Heart right ventricle (tissue), 16 donors: ENCODE measurements at places on chromosomes 1 and 21. TPM values are rescaled to one million over a fixed set of nuclear protein-coding genes. Genes with fewer than 3 reads are reported as not detected.

Gene VWA5B1
- not detected for total RNA-seq

Gene LRRC71
- 0.35 TPM for total RNA-seq

Gene APCS
- total RNA-seq, result not detected

Gene TMEM51
- 2.0 TPM for total RNA-seq

Gene TRIM45
- 7.5 TPM for total RNA-seq

Gene IL19
- total RNA-seq, result not detected

Gene DYRK1A
- 70.1 TPM for total RNA-seq

Gene KIF17
- 4.0 TPM for total RNA-seq

Gene XCL1
- total RNA-seq, result 0.41 TPM

Gene RNU1-2
- total RNA-seq, result 635 TPM

Gene CYB561D1
- 3.8 TPM for total RNA-seq

Gene PRELP
- 10.4 TPM for total RNA-seq

Gene MYCBP
- total RNA-seq, result 8.4 TPM

Gene CFHR4
- total RNA-seq, result not detected

Gene NOS1AP
- total RNA-seq, result 5.0 TPM

Gene UBQLN4
- 22.5 TPM for total RNA-seq

Gene ICOSLG
- 6.2 TPM for total RNA-seq

Gene CSMD2
- 0.90 TPM for total RNA-seq

Gene S100A3
- not detected for total RNA-seq

Gene IVL
- not detected for total RNA-seq

Gene NHLH2
- not detected for total RNA-seq

Gene SPRR2G
- total RNA-seq, result not detected

Gene NES
- 171 TPM for total RNA-seq

Gene ARTN
- total RNA-seq, result not detected

Gene TMEM54
- total RNA-seq, result 22.5 TPM

Gene CDK11B
- 30.0 TPM for total RNA-seq

Gene LEMD1
- total RNA-seq, result not detected

Gene ANGPTL3
- total RNA-seq, result not detected

Gene THEM5
- not detected for total RNA-seq

Gene CELA3B
- 1.3 TPM for total RNA-seq
